T-helper 2 cell (primary cell): ENCODE measurements at places on chromosomes 12 and 14.

- DNase-seq = no peak
Observed at GRCh38 chr14:97832776-97833175, 1035.6 kb downstream of the VRK1 start.

DNA sequence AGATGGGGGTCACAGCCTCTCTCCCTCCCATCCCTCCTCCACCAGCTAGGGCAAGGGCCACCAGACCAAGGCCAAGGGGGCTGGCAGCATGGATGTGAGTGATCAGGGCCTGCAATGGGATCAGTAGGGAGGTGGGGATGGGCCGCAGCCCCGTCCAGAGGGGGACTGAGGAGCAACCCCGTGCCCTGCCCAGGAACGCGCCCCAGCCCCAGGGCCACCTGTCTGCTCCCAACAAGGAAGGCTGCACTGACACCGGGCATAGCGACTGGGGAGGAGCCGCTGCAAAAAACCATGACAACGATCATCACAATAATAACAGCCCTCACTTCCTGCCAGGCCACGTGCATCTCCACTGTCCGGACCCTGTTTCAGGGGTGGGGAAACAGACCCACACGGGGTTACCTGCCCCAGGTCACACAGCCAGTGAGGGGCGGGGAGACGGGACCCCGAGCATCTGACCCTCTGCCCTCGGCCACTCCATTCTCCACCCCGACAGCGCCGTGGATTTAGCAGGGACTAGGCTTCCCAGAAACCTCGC lies 24.3 kb downstream of the NCOR2 start:
- DNase-seq = no peak

DNA sequence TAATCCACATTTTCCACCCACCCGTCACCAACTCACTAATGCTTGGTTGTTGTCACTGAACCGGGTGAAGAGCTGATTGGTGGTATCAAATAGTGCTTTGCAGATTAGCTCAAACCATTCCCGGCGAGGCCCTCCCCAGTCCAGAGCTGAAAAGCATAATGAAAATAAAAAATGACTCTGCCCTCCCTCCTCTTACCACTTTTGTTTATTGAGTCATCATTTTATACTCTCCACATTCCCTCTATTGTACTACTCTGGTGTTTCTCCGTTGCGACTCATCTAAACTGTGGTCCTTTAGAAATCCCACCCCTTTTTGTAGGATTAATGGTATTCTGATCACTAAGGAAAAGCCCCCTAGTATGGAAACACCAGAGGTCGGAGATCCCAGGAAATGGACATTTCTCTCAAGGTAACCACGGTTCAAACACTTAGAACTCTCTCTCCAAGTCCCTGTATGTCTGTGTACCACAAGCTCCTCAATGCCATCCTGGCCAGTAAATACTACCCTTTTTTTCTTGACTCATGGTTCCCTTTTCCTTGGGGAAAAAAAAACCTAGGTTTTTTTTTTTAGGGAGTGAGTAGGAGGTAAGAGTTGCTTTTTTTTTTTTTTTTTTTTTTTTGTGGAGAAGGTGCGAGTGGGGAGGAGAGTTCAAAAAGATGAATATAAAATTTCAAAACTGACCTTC lies 42.0 kb downstream of the AREL1 start:
- no peak for DNase-seq

DNA sequence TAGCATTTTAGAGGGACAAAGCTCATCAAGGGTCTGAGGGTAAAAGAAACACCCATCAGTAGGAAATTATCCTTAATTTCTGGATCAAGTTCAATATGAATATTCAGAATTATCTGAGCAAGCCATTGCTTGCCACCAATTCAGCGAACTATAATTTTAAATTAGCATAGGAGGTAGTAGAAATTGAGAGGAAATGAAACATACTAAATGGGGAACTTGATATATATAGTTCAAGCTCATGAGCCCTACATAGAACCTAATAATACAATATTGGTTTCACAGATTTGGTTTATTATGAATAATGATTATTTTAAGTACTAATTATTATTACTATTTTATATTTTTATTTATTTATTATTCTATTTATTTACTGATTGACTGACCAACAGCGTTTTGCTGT lies 42.1 kb upstream of the GXYLT1 start:
- no peak for DNase-seq
